ENCODE measurements at places on chromosomes 3 and 15. TPM values are rescaled to one million over a fixed set of nuclear protein-coding genes. Genes with fewer than 3 reads are reported as not detected.
A peak's percentile ranks its signal among the peaks of the same experiment; 100 is the strongest.

- H3K27me3 ChIP-seq = no peaks in the 10 kb centered on the region
- H3K27ac ChIP-seq = peak within 1 kb of the TSS; percentile 87
- H3K36me3 ChIP-seq = no peaks in the 10 kb centered on the region
- no peak within 1 kb of the TSS for H3K4me3 ChIP-seq
- no peak for DNase-seq
- peaks cover 39% of the 10 kb centered on the region for H3K4me1 ChIP-seq
Observed at GRCh38 chr3:50278880-50279224, at the start of gene LSMEM2. Gene LSMEM2, plus strand, starts transcription at chr3:50279087. Its CDS starts 27 bp downstream, at chr3:50279114.

DNA sequence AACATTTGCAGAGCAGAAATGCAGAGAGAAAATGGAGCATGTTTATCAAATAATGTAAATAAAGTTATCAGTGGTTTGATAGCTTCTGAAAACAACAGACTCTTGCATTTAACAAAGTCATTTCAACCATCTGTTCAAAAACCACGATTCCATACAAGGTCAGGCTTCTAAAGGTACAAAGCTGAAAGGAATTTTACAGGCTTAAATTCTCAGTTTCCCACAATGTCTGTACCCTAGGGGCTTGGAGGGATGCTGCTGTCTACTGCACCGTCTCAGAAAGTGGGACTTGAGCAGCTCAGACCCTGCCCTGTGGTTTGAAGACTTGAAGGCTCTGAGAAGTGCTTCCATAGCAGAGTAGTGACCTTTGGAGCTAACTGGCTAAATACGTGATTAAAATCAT lies 30.4 kb upstream of the TM4SF1 start:
- no peaks in the 10 kb centered on the region for H3K4me1 ChIP-seq
- no peaks in the 10 kb centered on the region for H3K27me3 ChIP-seq
- no peak for DNase-seq
- H3K4me3 ChIP-seq = no peak overlapping the region
- H3K36me3 ChIP-seq = no peaks in the 10 kb centered on the region

- no peak overlapping the region for H3K4me3 ChIP-seq
- H3K27me3 ChIP-seq = no peaks in the 10 kb centered on the region
- no peaks in the 10 kb centered on the region for H3K36me3 ChIP-seq
- H3K27ac ChIP-seq = no peak overlapping the region
Observed at GRCh38 chr3:16869261-16870005, 15.3 kb upstream of the PLCL2 start.

DNA sequence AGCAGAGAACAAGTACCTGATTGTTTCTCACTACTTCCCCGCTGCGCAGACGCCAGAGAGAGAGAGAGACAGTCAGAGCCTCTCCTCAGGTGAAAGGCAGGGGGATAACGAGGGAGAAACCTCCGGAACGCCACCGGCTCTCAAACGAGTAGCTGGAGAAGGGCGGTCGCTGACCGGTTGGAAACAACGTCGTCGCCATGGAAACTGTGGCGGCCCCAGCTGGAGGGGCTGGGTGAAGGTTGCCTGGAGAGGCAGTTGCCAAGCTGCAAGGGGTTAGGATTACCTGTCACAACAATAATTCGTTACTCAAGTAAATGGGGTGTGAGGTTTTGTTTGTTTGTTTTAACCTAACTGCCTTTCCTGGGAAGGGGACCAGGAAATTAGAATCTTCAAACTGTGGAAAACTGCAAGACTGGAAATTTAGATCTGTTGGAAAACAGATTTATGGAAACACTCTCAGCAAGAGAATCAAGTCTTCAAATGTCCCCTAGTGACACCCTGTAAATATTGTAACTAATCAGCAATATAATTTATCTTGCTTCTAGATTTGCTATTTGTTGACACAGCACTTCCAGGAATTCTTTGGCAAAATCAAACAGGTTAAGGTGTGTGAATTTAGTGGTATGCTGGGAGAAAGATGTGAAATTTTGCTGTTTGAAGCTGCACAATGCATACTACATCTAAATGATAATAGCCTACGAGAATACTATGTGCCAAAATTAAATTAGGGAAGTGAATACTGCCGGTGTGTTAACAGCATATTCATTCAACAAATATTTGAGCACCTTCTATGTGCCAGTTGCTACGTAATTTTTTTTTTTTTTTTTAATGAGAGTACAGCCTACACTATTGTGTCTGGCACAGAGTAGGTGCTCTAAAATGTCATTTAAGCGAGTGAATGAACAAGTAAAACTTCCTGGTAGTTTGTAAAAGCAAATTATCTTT lies at the start of gene DNAH12:
Gene DNAH12 (minus strand): TSS at position 164 of the 945 bp plus-strand sequence. CDS start 1,474 bp downstream, outside the sequence.
- H3K27me3 ChIP-seq = no peaks in the 10 kb centered on the region
- no peak for DNase-seq
- H3K36me3 ChIP-seq = no peaks in the 10 kb centered on the region
- H3K27ac ChIP-seq = no peak within 1 kb of the TSS
- H3K4me1 ChIP-seq = peaks cover 19% of the 10 kb centered on the region
- H3K4me3 ChIP-seq = no peak within 1 kb of the TSS

GRCh38 chr3:38478901-38479300 lies 17.2 kb upstream of the EXOG start:
- H3K27ac ChIP-seq = no peak overlapping the region
- no peak overlapping the region for H3K4me3 ChIP-seq
- no peak for DNase-seq
- no peaks in the 10 kb centered on the region for H3K27me3 ChIP-seq
- H3K4me1 ChIP-seq = no peaks in the 10 kb centered on the region
- H3K36me3 ChIP-seq = peaks cover 35% of the 10 kb centered on the region

DNA sequence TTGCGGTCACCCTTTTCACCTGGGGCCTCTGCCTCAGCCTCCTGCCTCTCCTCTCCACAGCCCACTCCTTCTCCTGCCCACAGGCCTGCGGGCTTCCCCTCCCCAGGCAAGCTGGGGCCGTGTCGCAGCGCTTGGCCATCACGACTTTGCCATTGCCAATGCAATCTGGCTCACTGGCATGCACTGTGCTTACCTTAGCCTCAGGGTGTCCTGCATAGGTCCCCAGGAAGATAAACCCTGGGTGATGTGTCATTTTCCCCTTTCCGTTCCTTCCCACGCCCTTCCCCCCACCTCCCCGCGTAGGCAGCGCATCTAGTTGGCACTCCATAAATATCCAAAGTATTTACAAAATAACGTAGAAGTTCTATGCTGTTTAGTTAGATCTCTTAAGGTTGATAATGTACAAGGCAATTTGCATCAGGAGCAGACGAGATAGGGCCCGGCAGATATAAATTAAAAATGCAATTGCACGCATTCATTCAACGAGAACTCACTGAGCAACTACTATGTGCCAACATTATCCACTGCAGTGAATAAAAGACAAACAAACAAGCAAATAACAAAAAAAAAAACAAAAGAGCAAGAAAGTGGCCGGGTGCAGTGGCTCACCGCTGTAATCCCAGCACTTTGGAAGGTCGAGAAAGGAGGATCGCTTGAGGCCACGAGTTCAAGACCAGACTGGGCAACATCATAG lies 973 bp upstream of the COPG1 start:
- peaks cover 17% of the 10 kb centered on the region for H3K36me3 ChIP-seq
- no peak for DNase-seq
- peak overlapping the region; percentile 84 for H3K27ac ChIP-seq
- peaks cover 36% of the 10 kb centered on the region for H3K4me1 ChIP-seq

DNA sequence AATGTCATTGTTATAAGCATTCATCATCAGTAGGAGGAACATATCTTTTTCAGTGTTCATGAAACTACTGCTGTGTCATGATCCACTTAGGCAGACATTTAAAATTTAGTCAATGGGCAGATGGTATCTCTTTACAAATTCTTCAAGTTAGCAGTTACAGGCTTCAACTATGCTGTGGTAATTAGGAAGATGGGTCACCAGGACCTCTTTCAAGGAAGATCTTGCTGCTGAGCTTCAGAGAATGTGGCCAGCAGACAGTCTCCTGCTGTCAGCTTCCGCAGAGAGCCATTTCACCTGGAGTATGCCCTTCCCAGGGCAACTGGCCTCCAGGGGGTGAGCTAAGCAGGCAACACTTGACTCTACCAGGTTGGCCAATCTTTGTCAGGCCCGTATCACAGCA lies 19.4 kb downstream of the IFT57 start:
- H3K27ac ChIP-seq = no peak overlapping the region
- H3K4me1 ChIP-seq = no peaks in the 10 kb centered on the region
- no peak overlapping the region for H3K4me3 ChIP-seq
- no peaks in the 10 kb centered on the region for H3K27me3 ChIP-seq

GRCh38 chr3:8887435-8888300 lies 75.6 kb downstream of the RAD18 start:
- no peak overlapping the region for H3K27ac ChIP-seq
- no peaks in the 10 kb centered on the region for H3K27me3 ChIP-seq
- no peak overlapping the region for H3K4me3 ChIP-seq
- DNase-seq = no peak
- H3K36me3 ChIP-seq = no peaks in the 10 kb centered on the region

DNA sequence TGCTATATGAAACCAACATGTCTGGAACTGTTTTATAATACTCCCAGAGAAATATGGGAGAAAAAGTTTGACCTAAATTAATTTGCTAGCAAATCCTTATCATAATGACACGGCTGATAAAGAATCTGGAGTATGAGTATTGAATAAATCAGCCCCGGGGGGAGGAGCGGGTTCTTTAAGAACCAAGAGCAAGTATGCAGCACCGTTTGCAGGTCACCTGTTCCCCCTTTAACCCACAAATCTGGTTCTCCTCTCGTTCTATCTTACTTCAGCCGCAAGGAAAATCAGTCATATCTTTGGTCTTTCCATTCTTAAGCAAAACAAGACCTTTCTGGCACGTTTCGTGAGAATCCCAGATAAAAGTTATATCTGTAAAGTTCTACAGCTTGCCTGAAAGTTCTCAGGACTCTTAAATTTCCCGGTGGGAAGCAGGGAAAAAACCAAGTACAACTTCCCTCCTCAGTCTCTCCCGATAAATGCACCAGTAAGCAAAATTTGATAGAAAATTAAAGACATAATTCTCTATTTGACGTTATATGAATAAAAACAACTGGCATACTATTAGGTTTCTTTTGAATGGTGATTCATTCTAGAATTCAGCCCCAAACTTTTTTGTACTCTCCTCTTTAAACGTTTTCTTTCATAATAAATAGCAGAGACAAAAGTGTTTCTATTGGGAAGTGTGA lies 348.6 kb downstream of the ZBBX start:
- no peaks in the 10 kb centered on the region for H3K4me1 ChIP-seq
- DNase-seq = no peak

GRCh38 chr15:72770673-72771328 lies 12.8 kb downstream of the ADPGK start:
- no peak overlapping the region for H3K4me3 ChIP-seq
- no peaks in the 10 kb centered on the region for H3K27me3 ChIP-seq
- no peak for DNase-seq
- peaks cover 46% of the 10 kb centered on the region for H3K36me3 ChIP-seq
- no peaks in the 10 kb centered on the region for H3K4me1 ChIP-seq

- no peak overlapping the region for H3K27ac ChIP-seq
- DNase-seq = no peak
- no peak overlapping the region for H3K4me3 ChIP-seq
- no peaks in the 10 kb centered on the region for H3K36me3 ChIP-seq
- H3K4me1 ChIP-seq = no peaks in the 10 kb centered on the region
Observed at GRCh38 chr3:43255662-43256061, 30.7 kb upstream of the SNRK start.

DNA sequence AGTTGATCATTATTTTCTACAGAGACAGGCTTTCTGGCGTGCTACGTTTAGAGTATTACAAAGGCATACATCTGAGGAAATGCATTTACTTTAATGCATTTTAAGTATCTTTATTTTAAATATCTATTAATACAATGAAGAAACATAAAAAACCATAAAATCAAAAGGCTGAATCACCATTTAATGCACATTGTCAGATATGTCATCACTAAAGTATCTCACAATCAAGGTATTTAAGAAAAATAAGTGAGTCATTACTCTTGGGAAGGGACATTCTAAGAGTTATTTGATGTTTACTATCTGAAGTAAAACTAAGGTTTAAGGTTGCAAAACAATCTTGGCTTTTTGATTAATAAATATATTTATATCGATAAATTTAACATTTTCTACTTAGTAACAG lies 102.2 kb downstream of the CTNNB1 start:
- DNase-seq = no peak
- no peaks in the 10 kb centered on the region for H3K27me3 ChIP-seq
- no peak overlapping the region for H3K4me3 ChIP-seq
- no peak overlapping the region for H3K27ac ChIP-seq

DNA sequence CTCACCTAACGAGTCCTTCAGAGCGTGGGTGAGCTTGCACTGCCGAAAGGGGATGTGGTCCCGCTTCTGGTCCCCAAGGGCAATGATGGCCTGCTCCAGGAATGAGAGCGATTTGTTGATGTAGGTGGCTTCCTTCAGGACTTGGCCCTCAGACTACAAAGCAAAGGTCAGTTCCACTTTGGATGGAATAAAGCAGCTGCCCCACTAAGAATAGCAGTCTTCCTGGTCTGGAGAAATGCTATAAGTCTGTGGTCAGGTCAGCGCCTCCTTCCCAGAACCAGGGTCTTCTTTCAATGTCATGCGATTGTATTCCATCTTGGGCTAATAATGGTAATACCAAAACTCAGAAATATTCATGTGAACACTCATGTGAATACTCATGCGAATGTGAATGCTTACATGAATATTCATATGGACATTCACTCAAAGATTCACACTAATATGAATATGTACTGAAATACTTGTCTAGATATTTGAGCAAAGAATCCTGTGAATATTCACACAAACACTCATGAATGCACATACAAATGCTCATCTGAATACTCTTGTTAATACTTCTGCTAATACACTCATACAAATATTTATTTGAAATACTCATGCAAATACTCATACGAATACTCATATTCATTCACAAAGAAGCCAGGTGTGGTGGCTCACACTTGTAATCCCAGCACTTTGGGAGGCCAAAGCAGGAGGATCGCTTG lies 16.7 kb downstream of the KIF9 start:
- no peak overlapping the region for H3K4me3 ChIP-seq
- H3K36me3 ChIP-seq = no peaks in the 10 kb centered on the region
- DNase-seq = no peak
- peak overlapping the region; percentile 71 for H3K27ac ChIP-seq
- no peaks in the 10 kb centered on the region for H3K27me3 ChIP-seq

DNA sequence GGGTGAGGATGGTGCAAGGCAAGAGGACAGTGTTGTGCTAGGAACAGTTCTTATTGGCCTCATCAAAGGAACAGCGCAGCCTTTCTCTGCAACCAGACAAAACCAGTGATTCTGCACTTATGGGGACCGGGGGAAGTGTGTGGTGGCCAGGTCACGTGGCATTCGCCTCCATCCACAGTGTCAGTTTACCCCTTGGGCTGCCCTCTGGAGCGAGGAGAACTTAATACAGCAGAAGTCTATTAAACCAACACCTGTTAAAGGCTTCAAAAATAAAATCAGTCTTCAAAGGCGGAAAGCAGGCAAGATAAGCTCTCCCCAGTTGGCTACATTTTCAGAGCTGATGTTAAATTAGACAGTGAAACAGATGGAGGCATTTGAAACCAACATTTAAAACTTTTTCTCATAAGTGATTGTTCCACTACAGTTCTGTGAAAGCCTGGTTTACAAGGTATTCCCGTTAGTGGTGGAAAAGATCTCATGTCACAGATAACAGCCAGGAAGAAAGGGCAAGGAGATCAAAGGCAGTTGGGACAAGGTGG lies 75.2 kb downstream of the LRIG1 start:
- no peak overlapping the region for H3K4me3 ChIP-seq
- no peaks in the 10 kb centered on the region for H3K36me3 ChIP-seq
- no peaks in the 10 kb centered on the region for H3K4me1 ChIP-seq
- no peak for DNase-seq
- H3K27ac ChIP-seq = peak overlapping the region; percentile 67

The ASB7 gene
- total RNA-seq = 6.2 TPM

The RARB gene
- 15.2 TPM for total RNA-seq

The MYO5A gene
- total RNA-seq = 12.3 TPM

The ZIC4 gene
- total RNA-seq = not detected

The EEF1AKMT4 gene
- total RNA-seq = 2.1 TPM

The PLOD2 gene
- total RNA-seq = 30.5 TPM

The LCMT2 gene
- total RNA-seq = 4.4 TPM

The SEMA3G gene
- 12.6 TPM for total RNA-seq

The SH2D7 gene
- not detected for total RNA-seq

The FETUB gene
- not detected for total RNA-seq

The GRIP2 gene
- 13.2 TPM for total RNA-seq

The PPP1R14D gene
- total RNA-seq = not detected

Measured in right atrium auricular region (tissue), 2 donors.